ENCODE measurements at places on chromosomes 12 and 14.

DNA sequence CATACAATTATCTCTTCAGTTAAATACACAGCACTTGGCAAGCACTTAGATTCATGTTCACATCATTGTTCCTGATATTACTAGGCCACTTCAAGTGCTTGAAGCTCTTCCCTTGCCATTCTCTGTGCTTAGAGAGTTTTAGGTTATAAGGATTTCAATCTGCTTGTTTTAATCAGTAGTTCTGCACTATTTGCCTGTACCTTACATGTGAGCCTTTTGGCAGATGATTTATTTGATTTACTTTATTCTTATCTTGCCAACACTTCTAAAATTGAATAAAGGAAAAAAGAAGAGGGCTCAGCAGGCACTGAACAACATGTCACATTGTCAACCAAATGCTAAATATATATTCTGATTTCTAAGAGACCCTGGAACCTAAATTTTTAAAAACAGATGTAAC is 363.8 kb upstream of the USP15 start:
- no peak for DNase-seq

DNA sequence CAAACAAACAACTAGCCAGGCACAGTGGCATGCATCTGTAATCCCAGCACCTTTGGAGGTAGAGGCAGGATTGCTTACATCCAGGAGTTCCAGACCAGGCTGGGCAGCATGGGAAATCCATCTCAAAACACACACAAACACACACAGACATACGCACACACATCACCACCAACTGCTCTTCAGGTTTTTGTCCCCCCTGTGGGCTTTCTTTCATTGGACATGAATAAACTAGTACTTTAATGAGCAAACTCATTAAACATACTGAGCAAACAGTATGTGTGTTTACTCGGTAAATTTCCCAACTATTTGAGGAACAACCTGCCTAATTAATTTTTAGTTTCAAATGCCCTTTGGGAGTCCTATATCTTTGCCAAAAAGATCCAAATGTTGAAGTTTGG is 10.1 kb upstream of the RASSF3 start:
- DNase-seq: no peak

GRCh38 chr12:11688831-11689230 is 39.4 kb downstream of the ETV6 start:
- no peak for DNase-seq

- no peak for DNase-seq
Observed at GRCh38 chr12:116933091-116933490, 22.3 kb downstream of the FBXW8 start.

- DNase-seq: no peak
Observed at GRCh38 chr14:30185832-30186231, 258.2 kb upstream of the PRKD1 start.

- DNase-seq: no peak
Observed at GRCh38 chr14:105069871-105070759, 4.9 kb upstream of the GPR132 start.

- DNase-seq: no peak
Observed at GRCh38 chr14:89060191-89060590, 235.7 kb downstream of the TTC8 start.

DNA sequence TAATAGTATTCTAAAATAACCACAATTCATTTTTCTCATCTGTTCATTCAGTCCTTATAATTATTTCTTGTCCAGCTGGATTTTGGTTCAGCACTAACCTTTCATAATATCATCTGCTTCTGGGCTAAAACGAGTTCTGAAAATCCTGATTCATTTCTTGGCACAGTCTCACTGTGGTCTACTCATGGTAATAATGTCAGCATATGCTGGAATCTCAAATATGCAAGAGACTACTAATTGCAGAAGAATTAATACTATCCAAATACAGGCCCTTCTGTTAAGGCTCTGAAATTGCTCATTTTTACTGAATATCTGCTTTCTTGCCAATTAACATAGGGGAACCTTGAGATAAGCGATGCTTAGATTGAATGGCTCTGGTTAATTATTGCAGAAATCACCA is 597.1 kb downstream of the RPL10L start:
- DNase-seq: no peak

- no peak for DNase-seq
Observed at GRCh38 chr12:879641-880040, 69.9 kb downstream of the RAD52 start.

DNA sequence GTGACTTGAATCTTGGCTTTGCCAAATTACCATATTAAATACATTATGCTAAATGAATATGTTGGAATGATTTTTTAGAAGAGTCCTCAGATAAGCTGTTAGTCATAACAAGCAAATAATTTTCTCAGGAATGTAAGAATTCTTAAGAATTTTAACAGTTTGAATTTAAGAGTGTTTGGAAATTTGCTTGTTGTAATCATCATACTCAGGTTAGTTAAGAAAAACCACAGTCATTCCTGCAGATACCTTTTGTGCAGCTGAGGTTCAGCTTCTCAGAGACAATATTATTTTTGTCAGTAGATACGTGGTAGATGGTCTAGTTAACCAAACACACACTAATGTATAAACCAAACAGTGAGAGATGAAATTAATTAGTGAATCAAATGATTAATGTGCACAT is 8.9 kb downstream of the WNK1 start:
- DNase-seq: no peak

DNA sequence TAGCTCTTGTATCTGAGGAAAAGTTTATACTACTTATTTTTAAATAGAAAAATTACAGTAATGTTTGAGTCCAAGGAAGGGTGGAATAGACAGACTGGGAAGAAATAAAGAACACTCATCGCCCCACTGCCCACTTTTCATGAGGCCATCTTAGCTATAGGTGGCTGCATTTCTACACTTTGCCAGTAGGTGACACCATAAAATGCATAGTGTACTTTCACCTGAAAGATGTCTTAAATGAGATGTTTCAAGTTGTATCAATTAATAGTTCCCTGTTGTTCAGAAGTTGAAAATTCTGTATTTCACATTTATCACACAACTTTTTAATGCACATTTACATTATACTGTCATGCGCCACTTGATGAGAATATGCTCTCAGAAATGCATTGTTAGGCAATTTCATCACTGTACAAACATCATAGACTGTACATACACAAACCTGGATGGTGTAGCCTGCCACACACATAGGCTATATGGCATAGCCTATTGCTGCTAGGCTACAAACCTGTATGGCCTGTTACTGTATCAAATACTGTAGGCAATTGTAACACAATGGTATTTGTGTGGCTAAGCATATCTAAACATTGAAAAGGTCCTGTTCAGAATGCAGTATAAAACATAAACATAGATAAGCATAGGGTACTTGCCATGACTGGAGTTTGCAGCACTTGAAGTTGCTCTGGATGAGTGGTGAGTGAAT is 27.6 kb downstream of the PMCH start:
- peak; percentile 6 for DNase-seq

DNA sequence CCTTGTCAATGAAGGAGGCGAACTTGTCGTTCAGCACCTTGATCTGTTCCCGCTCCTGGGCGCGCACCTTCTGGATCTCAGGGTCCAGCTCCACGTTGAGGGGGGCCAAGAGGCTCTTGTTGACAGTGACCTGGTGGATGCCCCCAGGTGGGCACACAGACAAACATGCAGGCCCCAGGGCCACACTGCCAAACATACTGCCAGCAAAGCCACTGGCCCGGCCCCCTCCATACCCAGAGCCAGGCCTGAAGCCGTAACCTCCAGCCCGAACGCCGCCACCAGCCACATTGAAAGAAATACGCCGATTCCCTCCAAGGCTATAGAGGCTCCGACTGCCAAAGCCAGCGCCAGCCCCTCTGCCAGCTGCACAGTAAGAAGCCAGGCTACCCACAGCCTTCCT is 337 bp downstream of the KRT74 start:
- no peak for DNase-seq

GRCh38 chr12:94815958-94816357 is 165.6 kb upstream of the TMCC3 start:
- DNase-seq: peak; percentile 89

DNA sequence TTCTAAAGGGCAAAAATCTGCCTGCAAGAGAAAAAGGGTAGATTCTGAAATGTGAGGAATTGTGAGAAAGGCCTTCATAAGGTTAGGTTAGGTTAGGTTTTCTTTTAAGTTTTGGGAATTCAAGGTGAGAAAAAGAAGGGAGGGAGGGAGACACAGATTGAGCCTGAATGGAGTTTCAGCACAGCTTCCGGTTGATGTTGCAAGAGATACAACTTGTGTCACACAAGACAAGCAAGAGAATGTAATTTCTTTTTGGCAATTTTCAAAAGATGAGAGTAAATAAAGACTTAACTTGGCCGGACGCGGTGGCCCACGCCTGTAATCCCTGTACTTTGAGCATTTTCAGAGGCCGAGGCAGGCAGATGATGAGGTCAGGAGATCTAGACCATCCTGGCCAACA is 63.8 kb downstream of the CPSF2 start:
- DNase-seq: no peak

GRCh38 chr12:65670775-65671174 is 153.5 kb upstream of the HMGA2 start:
- DNase-seq: no peak

DNA sequence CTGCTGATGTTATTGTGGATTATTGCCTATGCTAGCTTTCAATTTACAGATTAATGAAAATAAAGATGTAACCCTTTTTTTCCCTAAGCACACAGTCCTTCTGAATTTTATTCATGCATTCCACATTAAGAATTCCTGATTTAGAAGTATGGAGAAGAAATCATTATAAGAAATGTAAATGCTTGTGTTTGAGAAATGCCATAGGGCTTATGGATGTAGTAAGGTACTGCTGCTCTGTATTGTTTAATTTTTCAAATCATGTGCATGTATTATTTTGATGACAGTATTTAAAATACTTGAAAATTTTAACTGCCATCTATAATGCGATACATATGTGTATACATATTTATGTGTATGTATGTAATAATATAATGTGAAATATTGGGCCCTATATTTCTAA is 167.1 kb upstream of the SOX5 start:
- no peak for DNase-seq

DNA sequence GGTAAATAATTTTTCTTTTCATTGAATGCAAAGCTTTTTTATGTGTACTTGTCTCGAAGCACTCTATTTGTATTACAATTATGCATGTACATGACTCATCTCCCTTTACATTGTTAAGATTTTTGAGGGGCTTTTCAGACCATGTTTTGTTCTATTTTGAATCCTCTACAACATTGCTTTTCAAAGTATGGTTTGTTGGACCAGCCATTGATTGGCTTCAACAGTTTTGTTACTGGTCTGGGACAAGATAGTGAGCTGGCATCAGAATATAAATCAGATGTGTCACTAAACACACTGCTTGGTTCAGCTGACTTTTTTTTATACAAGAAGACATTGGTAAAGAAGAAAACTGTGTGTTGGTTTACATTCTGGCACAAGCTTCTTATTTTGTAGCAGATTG is 122.3 kb downstream of the MON2 start:
- DNase-seq: no peak

GRCh38 chr12:102478405-102479098 is 1.8 kb downstream of the IGF1 start:
- DNase-seq: peak; percentile 40

- DNase-seq: no peak
Observed at GRCh38 chr12:29572464-29572863, 75.0 kb upstream of the OVCH1 start.

DNA sequence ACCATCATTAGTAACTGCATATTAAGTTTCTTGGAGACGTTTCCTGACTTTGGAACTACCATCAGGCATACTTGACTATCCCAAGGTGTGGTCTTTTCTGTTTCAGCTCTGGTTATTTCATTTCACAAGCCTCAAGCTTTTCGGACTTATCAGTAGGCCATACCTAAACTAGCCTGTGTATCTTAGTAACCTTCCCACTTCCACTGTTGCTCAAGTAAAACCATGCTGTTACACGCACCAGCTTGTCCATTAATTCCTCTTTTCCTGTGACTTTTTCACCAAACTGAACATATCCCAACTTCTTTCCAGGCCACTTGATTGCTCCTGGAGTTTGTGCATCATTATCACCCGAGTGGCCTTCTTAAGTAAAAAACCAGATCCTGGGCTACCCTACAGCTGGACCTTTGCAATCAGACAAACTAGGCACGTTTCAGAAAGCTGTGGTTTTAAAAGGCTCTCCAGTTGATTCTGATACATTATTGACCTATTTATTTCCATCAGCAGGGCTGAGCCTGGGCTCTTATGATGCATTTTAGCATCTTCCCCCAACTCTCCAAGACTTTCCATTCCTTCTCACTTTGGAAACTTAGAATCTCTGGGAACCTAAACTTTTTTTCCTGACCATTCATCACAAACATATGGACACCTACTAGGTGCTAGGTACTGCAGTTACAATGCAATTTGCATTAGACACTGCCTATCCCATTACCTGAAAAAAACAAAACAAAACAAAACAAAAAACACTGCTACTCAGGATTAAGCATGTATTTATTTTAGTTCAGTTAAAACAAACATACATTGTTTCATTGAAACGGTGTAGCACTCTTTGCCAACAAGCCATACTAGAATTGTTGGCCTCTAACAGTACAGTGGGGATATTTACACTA is 14.9 kb downstream of the SLC38A2 start:
- no peak for DNase-seq

GRCh38 chr12:114402084-114402717 is 3.7 kb downstream of the TBX5 start:
- no peak for DNase-seq

GRCh38 chr12:31444736-31445135 is 118.8 kb upstream of the SINHCAF start:
- no peak for DNase-seq

- no peak for DNase-seq
Observed at GRCh38 chr12:45419317-45419814, 203.5 kb downstream of the ANO6 start.

- DNase-seq: peak; percentile 36
Observed at GRCh38 chr12:79737875-79738718, 47.3 kb upstream of the PAWR start.

- no peak for DNase-seq
Observed at GRCh38 chr12:110813285-110813684, 33.5 kb upstream of the CCDC63 start.

GRCh38 chr12:118065380-118065779 is 4.4 kb upstream of the WSB2 start:
- DNase-seq: no peak

- peak; percentile 80 for DNase-seq
Observed at GRCh38 chr12:118120579-118121363, 15.2 kb upstream of the PEBP1 start.

Data from NT2/D1 (cell line).